ENCODE measurements at places on chromosomes 1 and 21.

GRCh38 chr1:20032425-20032824 is 37.6 kb upstream of the PLA2G5 start:
- DNase-seq: no peak

GRCh38 chr21:25888711-25889110 is 153.9 kb downstream of the GABPA start:
- DNase-seq: no peak

- DNase-seq: no peak
Measured at GRCh38 chr21:28982637-28983036, 10.0 kb downstream of the LTN1 start.

GRCh38 chr1:233904633-233905415 is at the start of gene SLC35F3:
TSS of gene SLC35F3 (plus strand) at chr1:233904676.
- peak; percentile 45 for DNase-seq

DNA sequence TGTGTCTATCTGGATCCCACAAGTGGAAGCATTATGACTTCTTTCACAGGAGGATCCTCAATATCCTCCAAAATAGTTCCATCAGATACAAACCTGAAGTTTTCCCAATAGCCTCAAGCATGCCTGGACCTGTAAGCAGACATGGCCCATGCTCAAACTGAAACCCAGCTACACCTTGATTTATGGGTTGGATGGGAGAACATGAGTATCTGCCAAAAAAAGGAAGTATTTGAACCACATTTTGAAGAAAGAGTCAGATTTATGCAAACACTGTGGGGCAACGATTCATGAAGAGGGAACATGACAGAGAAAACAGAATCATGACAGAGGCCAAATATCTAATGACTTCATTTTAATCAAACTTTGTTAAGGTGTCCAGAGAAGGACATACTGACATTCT is 351.0 kb upstream of the NFIA start:
- no peak for DNase-seq

DNA sequence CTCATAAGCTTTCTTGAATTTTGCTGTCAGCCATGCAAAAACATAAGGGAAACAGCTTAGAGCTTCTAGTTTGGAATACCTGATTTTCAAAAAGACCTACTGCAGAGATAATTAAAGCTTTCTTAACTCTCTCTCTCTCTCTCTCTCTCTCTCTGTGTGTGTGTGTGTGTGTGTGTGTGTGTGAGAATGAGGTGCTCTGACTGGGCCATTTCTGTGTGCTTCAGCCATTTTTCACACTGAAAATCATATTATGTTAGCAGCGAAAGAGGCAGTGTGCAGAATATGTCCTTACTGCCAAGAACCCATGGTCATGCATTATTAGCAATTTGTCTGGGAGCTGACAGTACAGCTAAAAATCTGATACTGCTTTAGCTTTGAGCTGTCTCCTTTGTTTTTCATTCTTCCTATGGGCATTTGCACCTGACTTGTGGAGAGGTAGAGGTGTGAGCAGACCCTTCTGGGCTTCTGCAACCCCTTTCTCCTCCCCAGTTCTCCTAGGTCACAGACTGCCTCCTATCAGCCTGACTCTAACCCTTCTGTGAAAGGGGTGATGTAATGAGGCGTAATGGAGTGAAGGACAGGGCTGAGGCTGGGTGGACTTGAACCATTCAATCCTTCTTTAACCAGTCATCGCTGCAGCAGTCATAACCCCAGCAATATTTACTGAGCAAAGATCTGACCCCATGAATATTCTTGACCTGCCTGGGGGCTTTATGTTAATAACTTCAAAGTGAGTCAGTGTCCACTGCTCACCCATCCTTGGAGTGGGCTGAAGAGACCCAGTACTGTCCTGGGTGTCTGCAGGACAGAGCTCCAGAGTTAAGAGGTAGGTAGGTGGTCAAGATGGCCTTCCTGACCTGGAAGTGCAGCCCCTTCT is 61.2 kb downstream of the SYT6 start:
- DNase-seq: no peak

DNA sequence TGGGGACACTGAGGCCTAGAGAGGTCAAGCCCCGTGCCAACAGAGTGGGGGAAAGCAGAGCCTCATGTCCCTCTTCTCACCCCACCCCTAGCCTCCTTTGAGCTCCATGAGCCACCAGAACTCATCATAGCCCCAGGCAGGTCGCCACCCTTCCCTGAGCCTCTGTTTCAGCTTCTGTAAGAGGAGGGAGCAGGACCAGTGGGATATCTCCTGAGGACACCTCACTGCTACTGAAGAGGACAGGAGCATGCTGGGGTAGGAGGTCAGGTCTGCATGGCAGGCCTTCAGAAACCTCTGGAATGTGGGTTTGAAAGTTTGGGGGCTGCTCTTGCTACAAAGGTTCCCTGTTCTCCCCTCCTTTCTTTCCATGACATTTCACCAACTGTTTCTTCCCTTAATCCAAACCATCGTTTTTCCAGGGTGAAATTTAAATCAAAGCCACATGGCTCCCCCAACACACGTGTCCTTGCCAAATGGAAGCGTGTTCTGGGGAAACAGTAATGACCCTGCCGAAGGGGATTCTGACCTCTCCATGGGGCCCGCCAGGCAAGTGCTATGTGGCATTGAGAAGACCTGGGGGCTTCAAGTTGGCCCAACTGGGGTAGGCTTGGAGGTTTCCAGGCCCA is 88.1 kb upstream of the RUNX3 start:
- DNase-seq: no peak

DNA sequence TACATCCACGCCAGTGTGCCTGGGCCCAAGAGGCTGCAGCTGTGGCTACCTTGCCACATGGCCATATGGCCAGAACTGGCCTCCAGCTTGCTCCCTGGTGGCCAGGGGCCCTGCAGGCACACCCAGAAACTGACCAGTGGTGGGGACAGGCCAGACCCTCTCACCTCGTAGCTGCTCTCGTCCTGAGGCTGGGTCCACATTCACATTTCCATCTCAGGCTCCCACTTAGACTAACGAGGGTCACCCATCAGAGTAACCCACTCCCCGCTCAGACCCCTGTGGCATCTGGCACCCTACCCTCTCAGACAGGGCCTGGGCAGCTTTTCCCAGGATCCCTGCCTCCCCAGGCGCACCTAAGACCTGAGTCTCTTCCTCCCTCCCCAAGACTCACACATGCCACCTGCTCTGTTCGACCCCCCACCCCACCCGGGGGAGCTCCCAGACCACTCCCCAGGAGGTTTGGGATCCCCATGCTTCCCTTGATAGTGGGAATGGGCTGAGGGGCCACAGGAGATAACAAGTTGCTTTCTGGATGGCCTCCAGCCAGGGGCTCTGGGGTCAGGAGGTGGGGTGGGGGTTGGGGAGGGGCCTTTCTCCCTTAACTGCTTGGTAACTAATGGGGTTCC is 21.3 kb upstream of the RNU1-4 start:
- no peak for DNase-seq

DNA sequence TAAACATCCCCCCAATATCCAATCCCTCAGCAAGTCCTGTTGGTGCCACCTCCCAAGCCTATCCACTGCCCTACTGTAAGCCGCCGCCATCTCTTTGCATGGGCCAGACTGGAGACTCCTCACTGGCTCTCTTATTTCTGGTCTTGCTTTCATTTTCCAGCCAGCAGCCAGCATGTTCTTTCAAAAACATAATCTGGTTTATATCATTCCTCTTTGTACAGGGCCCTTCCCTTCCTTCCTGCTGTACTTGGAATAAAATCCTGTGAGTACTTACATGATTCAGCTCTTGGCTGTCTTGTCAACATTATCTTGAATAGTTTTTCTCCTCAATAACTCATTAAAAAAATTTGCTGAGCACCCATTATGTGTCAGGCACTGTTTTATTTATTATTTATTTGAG is 28.2 kb downstream of the TLR5 start:
- no peak for DNase-seq

DNA sequence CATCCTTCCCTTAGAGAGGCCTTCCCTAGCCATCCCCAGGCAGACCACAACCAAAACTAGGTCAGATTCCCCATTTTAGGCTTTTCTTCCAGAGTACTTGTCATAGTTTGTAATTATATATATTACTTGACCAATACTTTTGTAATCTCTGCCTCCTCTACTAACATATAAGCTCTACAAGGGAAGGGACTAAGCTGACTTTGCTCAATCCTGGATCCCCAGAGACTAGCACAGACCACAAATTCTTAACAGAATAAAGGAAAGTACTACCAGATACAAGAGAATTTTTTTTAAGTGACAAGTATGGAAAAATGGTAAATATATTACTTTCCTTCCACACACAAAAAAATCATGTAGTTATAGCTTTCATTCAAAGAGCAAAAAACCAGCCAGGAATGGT is 2.0 kb downstream of the ZMYM6 start:
- DNase-seq: no peak

- DNase-seq: no peak
Measured at GRCh38 chr1:31633117-31633516, 11.6 kb downstream of the PEF1 start.

DNA sequence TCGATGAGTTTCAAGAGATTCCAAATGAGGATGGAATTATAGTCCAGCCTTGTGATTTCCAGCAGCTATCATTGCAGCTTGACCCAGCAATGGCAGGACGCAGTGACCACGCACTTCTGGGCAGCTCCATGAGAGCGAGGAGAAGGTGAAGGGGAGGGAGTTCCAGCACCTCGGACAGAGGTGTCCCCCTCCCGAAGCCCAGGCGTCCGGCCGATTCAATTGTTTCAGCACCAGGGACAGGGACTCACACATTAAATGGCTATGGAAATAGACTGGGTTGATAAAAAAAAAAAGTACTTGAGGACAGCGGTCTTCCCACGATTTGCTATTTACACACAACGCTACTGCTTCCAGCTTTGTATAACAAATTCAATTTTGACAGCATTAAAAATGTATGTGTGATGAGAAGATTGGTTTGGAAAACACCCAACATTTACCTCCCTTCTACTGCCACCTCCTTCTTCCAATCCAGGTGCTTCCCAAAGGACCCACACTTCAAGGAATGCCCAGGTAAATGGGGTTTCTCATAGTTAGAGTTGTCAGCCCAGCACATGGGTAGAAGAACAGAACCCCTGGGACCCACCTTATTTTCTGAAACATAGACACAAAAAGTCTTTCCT is 71.8 kb downstream of the DISP3 start:
- peak; percentile 88 for DNase-seq

- peak; percentile 47 for DNase-seq
Measured at GRCh38 chr1:180863158-180863775, 49.4 kb upstream of the KIAA1614 start.

DNA sequence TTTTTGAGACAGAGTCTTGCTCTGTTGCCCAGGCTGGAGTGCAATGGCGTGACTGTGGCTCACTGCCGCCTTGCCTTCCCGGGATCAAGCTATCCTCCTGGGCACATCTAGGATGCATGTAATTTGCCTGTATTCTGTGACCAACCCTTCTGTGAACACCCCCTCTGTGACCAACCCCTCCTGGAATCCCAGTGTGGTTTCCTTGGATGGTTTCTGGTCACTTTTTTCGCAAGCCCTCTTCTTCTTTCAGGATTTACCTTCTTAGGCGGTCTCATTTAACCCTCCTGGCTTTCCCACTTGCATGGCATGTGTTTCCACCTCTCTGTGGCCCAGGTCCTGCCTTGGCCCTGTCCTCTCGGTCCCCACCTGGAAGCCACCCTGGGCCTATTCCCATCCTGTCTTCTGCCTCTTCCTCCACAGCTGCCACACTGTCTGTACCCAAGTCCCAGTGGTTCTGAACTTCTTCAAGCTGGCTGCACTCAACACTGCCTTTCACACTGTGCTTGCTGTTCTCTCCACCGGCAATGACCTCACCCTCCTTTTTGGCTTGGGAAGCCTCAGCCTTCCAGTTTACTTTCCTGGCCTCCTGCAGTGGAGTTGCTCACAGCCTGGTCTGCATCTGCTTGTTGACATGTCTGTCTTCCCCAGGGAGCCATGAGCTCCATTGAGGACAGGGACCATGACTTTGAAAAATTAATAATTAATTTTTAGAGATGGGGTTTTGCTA is 57.0 kb downstream of the DISC1 start:
- no peak for DNase-seq

DNA sequence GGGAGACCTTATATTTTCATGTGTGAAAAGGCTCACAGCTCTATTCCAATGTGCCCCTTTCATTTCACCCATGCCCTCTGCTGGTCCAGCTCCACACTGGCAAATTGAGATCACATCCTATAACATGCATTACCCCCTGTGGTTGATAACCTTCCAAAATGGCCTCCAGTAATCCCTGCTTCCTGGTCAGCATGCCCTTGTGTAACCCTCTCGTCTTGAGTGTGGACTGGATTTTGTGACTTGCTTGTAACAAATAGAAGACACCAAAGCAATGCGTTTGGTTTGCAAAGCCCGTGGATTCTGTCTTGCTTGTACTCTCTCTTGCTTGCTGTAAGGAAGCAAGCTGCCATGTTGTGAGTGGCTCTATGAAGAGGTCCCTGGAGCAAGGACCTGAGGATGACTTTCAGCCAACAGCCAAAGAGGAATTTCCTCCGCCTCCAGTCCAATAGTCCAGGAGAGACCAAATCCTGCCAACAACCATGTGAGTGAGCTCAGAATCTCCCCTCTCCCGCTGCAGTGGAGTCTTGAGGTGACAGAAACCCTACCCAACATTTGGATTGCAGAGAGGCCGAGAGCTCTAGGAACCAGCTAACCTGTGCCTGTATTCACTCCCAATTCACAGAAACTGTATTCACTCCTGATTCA is 17.4 kb downstream of the KCNA10 start:
- no peak for DNase-seq

GRCh38 chr1:196877964-196878363 is 9.9 kb upstream of the CFHR4 start:
- DNase-seq: no peak

- DNase-seq: no peak
Measured at GRCh38 chr1:73782901-73783300, 415.1 kb downstream of the LRRIQ3 start.

- DNase-seq: no peak
Measured at GRCh38 chr1:180542838-180543145, 16.0 kb upstream of the OVAAL start.

- no peak for DNase-seq
Measured at GRCh38 chr1:173409613-173410012, 67.5 kb upstream of the PRDX6 start.

DNA sequence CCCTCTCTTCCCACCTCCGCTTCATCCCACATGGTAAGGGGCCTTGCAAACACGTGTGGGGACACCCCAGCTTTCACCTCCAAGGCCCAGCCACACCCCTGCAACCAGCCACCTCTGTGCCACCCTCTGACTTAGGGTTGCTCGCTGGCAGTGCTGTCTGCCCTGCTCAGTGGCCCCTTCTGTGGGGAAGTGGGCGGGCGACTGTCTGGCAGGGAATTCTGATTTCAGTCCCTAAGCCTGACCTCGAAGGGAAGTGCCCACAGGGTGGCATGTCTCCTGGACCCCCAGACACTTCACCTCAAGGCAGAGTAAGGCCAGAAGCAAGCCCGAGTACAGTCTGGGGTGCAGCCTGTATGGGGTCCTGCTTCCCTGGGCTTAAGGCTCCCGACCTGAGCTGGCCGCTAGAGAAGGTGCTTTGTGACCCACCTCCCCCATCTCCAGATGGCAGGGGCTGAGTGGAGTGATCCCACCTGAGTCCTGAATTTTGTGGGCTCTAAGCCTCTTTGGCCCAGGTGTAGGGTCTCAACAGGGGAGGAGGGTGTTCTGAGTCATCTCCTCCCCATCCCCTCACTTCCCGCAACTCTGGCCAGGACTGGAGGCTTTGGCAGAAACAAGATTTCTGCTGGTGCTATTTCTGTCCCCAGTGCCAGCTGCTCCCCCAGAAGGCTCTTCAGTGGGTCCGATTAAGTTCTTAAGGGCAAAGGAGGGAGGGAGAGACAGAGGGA is 7.0 kb downstream of the RD3 start:
- no peak for DNase-seq
